NCI-H510A (cell line): ENCODE measurements at places on chromosomes 7 and 10.

GRCh38 chr7:79719216-79719615, 265.7 kb upstream of the MAGI2 start:
- no peak for DNase-seq

- no peak for DNase-seq
Observed at GRCh38 chr7:35727571-35727970, 32.6 kb upstream of the HERPUD2 start.

- DNase-seq = no peak
Observed at GRCh38 chr10:86162696-86163400, 203.7 kb downstream of the GRID1 start.

DNA sequence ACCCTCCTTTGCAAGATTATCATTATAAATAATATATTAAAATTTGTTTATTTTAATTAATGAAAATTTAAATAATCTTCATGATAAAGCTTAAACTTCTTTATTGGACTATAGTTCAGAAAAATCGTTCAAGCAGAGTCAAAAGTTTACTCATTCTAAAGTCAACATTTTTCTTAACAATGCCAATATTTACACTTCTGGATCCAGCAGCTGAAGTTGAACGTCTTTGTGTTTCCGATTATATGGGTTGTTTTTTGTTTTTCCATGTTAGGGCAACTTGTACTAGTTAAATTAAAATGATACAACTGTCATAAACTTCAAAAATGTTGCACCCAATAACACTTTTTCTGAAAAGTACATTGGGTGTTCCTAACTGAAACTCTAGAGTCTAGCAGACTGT, 43.8 kb downstream of the GRB10 start:
- DNase-seq = no peak

- peak; percentile 50 for DNase-seq
Observed at GRCh38 chr10:132183046-132183445, 3.7 kb upstream of the DPYSL4 start.

- DNase-seq = no peak
Observed at GRCh38 chr10:34134602-34135001, 680.5 kb downstream of the PARD3 start.

DNA sequence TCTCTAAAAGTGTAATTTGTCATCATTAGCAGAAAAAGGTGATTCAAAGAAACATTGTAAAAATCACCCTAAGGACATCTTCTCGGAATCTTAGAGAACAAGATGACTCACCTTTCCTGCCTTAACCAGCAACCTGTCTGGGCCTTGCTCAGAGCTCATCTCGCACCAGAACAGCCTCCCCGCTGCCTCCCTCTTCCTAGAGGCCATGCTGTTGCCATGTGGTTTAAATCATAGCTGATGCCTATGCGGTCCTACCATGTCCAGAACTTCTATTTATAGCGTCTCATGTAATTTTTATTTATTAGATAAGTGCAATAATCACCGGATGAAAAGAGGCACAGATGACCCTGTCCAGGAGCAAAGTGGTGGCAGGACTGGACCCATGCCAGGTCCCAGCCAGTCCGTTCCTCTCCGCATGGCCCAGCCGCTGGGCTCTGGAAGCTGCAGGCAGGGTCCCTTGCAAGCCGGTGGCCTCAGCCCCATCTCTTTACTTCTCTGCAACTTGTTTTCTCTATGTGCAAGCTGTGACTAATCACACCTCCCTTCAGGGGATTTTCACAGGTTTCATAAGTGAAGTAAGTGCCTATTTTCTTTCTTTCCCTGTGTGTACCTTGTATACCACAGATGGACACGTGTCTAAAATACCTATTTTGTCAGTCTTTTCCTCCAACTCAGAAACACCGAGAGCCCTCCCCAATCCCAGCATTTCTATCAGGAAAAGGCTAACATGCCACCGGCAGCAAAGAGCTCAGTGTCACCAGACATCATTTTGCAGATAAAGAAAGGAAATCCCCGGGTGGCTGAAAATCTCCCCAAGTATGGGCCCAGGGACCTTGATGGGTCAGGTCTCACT, 27.1 kb downstream of the KLF6 start:
- DNase-seq = no peak

GRCh38 chr7:43318188-43318770, 205.8 kb downstream of the HECW1 start:
- DNase-seq = no peak

GRCh38 chr10:122875843-122876466, 3.4 kb downstream of the FAM24B start:
- DNase-seq = no peak

GRCh38 chr7:7746458-7746857, 28.1 kb upstream of the RPA3 start:
- no peak for DNase-seq

GRCh38 chr10:11086177-11086840, 68.6 kb downstream of the CELF2 start:
- DNase-seq = no peak

DNA sequence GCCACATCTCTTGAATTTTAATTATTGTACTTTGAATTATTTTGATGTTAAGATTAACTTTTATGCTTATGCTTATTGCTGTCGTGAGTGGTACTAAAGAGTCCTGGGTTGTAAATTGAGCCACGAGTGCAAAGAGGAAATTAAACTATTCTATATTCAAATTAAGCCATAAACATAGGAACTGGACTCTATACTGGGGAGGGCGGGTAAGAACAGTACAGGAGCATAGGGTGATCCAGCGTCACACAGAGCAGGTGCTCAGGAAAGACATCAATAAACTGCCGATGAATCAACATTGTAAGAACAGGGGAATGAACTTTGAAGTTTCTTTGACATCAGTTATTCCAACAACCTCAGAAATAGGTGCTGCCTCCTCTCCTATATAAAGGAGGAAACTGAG, 219.6 kb downstream of the CACNB2 start:
- no peak for DNase-seq
